Left cardiac atrium (tissue), 4 donors: ENCODE measurements at places on chromosomes 6 and 20. TPM values are rescaled to one million over a fixed set of nuclear protein-coding genes. Genes with fewer than 3 reads are reported as not detected.

GRCh38 chr6:32785781-32786533 lies 22.6 kb upstream of the HLA-DQB2 start:
- no peak for DNase-seq

DNA sequence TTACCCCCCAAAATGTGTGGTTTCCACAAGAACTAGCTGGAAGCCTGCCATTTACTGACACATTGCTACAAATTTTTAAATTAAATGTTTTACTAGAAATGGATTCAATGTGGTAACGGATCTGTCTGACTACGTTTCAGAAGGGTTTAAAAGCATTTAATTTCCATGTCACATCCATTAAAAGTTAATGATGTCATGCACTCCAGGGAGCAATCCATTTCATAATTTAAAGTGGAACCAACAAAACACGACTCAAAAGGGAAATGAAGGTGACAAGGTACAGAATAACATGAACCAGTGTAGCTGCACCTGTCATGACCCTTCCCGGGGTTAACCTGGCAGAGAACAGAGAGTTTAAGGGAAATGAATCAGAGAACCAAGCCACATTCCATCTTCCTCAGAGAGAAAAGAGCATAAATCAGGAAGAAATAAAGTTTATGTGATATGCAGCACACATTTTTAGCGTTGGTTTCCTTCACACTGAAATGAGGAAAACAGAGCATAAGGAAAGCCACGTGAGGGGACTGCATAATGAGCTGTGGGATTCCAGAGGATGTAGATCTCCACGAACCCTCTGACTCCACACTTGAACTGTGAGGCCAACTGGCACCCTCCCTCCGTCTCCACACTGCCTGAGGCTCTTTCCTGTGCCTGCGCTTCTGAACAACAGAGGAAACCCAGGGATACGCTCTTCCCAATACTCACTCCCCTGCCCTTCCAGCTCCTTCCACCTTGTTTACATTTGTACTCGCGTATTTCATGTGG lies 170.3 kb upstream of the AHI1 start:
- peak; percentile 36 for DNase-seq

GRCh38 chr6:84583784-84584183 lies 180.6 kb downstream of the TBX18 start:
- no peak for DNase-seq

DEFB119 gene
- total RNA-seq, result not detected

- no peak for DNase-seq
Observed at GRCh38 chr6:56808871-56809359, 146.0 kb upstream of the BEND6 start.

GRCh38 chr6:162019349-162019748 lies 708.2 kb downstream of the PRKN start:
- DNase-seq, result no peak

- no peak for DNase-seq
Observed at GRCh38 chr6:4891141-4891540, 112.7 kb downstream of the RPP40 start.
